ENCODE measurements at places on chromosomes 4 and X.

- DNase-seq, result peak; percentile 35
Measured at GRCh38 chrX:71366674-71367256, 608 bp downstream of the TAF1 start.

GRCh38 chr4:47499700-47500099, 14.6 kb downstream of the ATP10D start:
- DNase-seq, result no peak

- DNase-seq, result no peak
Measured at GRCh38 chr4:153260553-153261300, 56.5 kb downstream of the TRIM2 start.

GRCh38 chr4:4480685-4481398, 61.0 kb downstream of the STX18 start:
- DNase-seq, result no peak

DNA sequence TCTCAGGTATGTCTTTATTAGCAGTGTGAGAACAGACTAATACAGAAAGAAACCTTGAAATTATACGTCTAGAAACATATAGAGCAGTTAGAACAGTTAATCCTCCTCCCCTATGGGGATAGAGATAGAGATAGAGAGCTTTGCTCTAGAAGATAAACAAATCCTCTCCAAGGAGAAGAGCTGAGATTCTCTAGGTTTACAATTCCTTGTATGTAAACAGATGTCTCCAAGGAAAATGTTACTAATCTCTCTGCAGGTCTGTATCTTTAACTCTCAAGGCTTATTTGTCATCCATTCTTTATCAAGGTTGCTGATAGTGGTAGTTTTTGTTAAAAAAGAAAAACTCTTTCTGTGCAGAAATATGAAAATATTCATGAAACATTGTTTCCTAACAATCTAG, 282.1 kb upstream of the GIMD1 start:
- DNase-seq, result no peak
